ENCODE measurements at places on chromosomes 2 and 18. TPM values are rescaled to one million over a fixed set of nuclear protein-coding genes. Genes with fewer than 3 reads are reported as not detected.

DNA sequence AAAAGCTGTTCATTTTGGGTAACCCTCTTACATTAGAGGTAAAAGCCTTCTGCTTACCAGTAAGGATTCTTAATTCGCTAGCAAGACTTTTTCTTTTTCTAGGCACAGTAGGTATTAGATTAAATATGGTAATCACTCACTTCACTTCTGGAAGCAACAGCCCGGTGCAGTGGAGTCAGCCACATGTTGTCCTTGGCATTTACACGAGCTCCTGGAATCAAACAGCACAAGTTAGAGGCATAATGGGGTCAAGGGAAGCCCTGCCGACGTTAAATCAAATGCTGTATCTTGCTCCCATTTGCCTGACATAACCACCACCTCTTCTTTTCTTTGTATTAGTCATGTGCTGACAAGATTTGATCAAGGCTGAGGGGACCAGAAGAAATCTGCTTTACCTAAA is 174.1 kb downstream of the ANKRD44 start:
- no peaks in the 10 kb centered on the region for H3K27me3 ChIP-seq
- H3K4me3 ChIP-seq = peak overlapping the region; percentile 5
- no peak for DNase-seq
- H3K36me3 ChIP-seq = peaks cover 34% of the 10 kb centered on the region

Gene NT5C1B
- polyA plus RNA-seq = 0.39 TPM

Gene UGT1A10
- not detected for polyA plus RNA-seq

Gene SERPINB7
- not detected for polyA plus RNA-seq

Gene G6PC2
- not detected for polyA plus RNA-seq

Gene ADAM23
- 2.4 TPM for polyA plus RNA-seq

Gene SLC23A3
- not detected for polyA plus RNA-seq

Measured in naive B cell (primary cell).